ENCODE measurements at places on chromosomes 1 and 21.
A peak's percentile ranks its signal among the peaks of the same experiment; 100 is the strongest.

GRCh38 chr1:199132006-199132405 is 493.2 kb downstream of the PTPRC start:
- no peak for DNase-seq

GRCh38 chr1:152457561-152457960 is 43.5 kb upstream of the CRNN start:
- DNase-seq, result no peak

DNA sequence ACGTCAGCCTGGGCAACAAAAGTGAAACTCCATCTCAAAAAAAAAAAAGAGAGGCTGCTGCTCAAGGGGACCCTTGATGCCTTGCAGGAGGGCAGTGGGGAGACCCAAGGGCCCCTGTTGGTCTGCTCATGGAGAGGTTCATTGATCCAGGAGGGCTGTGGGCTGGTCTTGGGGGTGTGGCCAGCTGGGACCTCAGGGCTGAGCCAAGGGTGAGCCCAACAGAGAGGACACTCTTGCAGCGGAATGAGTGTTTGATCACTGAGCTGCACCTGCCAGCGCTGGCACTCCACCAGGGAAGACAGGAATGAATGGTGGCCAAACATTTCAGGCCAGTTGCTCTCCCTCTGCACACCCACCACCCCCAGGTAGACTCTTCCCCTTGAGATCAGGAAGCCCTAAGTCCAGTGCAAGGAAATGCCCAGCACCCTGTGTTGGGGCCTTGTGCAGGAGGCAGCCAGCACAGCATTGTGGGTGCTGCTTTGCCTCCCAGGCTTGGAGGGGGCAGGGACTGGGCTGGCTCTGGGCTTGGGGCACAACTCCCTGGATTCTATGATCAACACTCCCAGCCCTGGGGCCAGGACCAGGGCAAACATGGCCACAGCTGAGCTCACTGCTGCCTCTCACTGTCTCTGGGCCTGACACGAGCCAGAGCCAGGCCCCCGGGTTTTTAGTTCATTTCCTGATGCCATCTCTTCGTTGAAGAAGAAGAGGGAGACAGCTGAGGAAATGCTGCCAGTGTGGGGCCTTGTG is 50.7 kb downstream of the IRF2BP2 start:
- DNase-seq, result peak; percentile 35

GRCh38 chr1:55585402-55585792 is 370.2 kb upstream of the USP24 start:
- no peak for DNase-seq

DNA sequence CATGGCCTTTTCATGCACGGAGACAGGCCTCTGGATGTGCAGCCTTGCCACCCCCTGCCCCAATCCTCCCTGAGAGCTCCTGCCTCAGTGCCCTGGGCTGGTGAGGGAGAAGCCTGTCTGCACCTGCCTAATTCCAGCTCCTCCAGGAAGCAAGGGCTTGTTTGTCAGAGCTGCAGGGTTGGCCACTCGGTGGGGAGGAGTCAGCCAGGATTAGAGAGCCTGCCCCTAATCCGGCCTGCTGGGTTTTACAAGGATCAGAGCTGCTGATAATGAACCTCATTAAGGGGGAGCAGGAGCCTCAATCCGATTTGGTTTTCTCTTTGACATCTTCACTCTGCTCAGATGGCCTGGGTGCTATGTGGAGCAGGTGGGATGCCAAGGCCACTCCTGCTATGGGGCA is 31.9 kb upstream of the LHX4 start:
- DNase-seq, result no peak

- DNase-seq, result no peak
These were observed 26.3 kb downstream of the ZNF648 start for GRCh38 chr1:182035097-182035770.

DNA sequence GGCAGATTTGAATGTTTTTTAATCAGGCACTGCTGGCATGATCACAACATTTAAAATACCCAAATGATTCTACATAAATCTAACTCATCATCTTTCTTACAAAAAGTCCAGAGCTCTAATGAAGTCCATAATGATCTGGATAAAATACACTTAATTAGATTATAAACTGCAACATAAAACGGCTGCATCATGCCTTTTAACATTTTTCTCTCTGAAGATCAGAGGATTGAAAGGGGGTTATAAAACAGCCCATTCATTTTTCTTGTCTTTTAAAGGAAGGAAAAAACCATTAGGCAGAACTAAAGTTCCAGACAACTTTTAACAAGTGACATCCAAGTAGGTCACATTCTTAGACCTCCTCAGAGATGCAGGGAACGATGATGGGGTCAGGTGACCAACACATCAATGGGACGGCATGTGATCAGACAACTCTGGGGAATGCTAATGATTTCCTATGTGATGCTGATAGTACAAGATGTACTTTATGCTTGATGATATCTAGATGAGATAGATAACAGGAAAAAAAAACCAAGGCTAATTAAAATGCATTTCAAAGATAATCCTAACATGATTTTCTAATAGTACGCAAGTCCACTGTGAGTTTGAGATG is 455.1 kb downstream of the SMYD3 start:
- DNase-seq, result no peak

DNA sequence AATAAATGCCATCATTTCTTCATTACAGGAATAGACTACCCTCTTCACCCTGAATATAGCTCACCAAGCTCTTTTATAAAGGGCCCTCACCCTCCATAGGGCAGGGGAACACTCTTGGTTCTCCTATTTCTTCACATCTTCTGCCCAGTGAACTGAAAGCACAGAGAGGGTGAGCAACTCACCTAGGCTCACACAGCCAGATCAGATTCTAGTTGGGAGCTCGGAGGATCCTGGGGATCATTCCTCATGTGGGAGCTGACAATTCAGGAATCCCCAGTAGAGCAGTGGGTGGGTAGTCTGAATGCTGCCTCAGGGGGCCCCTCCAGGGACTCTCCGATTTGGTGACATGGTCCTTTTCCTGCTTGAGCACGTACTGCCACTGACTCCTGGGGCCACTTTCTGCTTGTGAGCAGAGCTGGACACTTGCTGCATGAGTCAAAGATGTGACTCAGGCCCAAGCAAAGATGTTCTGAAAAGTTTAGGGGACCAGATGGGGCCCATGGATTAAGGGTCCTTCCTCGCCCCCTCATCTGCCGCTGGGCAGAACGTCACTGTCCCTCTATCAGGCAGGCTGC is 63.7 kb upstream of the WNT4 start:
- no peak for DNase-seq

DNA sequence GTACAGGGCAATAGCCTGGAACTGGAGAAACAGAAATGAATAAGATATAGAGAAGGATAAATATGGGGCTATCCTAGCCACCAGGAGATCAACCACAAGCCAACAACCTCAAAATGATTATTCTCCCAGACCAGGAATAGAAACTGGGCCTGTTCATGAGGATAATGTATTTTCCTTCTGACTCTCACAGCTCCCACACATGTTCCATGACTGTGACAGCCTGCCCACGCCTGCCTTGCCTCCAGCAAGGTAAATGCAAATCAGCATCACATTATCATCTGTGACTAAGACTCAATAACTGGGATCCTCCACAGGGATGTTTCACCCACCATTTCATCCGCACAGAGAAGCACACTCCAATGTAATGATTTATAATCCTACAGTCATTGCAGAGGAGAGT is 3.3 kb downstream of the ENSA start:
- DNase-seq, result no peak

- DNase-seq, result no peak
These were observed 152.6 kb downstream of the ZC3H11B start for GRCh38 chr1:219460081-219460895.

GRCh38 chr1:212110617-212111016 is 75.1 kb downstream of the DTL start:
- DNase-seq, result no peak

DNA sequence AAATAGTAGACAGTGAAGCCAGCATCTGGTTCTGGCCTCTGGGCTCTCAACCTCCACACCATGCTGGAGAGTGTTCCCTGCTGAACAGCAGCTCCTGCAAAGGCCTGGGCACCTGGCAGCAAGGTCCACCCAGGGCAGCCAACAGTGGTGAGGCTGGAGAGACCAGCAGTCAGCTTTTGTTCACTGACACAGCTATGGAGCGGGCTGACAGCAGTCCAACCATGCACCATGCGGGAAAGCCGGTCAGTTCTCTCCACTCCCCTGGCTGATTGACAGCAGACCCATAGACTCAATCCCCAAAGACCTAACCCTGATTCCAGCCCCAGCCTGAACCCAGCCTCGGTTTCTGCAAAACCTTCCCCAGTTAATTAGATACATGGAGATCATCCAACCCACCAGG is 49.0 kb downstream of the KLHDC7A start:
- DNase-seq, result no peak

- no peak for DNase-seq
These were observed 110.4 kb downstream of the RERE start for GRCh38 chr1:8706995-8707396.

DNA sequence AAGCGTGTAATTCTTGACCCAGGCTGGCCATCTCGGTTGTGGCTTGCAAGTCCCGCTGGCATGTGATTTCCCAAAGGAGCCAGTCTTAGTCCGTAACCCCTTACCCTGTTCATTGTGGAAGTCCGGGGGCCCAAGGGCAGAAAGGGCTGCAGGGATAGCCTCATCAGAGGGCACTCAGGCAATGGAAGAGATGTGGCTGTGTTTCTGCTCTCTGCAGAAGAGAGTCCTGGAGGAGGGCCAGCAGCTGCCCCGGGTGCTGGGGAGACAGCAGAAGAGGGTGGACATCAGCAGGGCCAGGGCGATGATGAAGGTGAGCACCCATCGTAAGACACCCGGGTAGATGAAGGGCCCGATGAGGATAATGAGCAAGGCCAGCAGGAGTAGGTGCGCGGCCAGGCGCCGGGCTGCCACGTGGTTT is 830 bp downstream of the RNF186 start:
- DNase-seq, result no peak

DNA sequence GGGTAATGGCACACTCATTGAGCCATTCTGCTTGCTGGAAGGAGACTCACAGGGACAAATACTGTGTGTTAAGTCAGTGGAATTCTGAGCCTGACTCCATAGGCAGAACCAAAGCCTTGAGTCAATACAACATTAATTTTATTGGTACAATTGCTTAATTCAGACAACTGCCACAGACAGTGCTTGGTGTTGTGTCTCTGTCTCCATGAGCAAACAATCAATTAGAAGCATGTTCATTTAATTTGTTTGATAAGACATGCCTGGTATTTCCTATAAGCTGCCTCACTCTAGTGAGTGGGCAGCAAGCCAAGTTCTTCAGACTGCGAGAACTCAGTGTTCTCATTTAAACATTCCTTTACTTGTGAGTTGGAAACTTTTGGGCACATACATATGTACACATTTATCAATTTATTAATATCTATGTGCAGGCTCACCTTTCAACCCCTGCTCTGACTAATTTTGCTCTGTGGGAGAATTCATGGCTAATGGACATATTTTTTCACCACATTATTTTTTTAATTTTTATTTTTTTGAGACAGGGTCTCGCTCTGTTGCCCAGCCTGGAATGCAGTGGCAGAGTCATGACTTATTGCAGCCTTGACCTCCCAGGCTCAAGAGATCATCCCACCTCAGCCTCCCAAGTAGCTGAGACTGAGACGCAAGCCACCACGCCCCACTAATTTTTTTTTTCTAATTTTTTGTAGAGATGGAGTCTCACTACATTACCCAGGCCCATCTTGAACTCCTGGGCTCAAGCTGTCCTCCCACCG is 4.5 kb upstream of the SRSF10 start:
- DNase-seq, result no peak

DNA sequence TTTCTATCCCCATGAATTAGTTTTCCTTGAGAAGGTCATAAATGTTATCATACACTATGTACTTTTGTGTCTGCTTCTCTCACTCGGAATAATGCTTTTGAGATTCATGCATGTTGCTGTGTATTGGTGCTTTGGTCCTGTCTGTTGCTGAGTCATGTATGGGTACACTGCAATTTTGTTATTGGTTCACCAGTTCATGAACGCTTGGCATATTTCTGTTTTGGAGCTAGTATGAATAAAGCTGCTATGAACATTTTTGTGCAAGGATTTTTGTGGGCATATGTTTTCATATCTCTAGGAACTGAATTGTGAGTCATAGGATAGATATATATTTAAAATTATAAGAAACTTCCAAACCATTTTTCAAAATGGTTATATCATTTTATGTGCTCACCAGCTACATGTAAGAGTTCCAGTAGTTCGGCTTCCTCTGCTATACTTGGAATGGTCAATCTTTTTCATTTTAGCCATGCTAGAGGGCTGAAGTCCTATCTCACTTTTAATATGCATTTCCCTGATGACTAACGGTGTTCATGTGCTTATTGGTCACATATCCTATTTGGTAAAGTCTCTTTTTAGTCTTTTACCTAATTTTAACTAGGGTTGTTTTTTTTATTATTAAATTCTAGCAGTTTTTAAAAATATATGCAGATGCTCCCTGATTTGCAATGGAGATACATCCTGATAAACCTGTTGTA is 38.2 kb downstream of the ETS2 start:
- DNase-seq, result no peak

DNA sequence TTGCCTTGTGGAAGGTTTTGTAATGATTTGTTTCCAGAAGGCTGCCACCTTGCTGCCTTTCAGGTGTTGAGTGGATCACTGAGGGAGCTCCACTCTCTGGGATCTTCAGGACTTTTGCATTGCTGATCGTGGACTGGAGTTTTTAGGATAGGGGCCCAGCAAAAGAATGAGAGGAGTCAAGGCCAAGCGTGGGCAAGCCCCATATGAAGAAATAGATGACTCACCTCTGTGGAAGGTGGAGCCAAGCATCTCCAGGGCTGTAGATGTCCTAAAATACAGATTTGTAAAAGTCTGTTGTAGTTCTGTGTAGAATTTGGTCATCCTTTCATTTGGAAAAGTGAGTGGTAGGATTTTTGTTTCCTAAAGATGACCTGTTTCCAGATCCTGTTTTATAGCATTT is 67.0 kb downstream of the ST3GAL3 start:
- DNase-seq, result no peak

- no peak for DNase-seq
These were observed 12.8 kb upstream of the NRIP1 start for GRCh38 chr21:15077529-15078145.

DNA sequence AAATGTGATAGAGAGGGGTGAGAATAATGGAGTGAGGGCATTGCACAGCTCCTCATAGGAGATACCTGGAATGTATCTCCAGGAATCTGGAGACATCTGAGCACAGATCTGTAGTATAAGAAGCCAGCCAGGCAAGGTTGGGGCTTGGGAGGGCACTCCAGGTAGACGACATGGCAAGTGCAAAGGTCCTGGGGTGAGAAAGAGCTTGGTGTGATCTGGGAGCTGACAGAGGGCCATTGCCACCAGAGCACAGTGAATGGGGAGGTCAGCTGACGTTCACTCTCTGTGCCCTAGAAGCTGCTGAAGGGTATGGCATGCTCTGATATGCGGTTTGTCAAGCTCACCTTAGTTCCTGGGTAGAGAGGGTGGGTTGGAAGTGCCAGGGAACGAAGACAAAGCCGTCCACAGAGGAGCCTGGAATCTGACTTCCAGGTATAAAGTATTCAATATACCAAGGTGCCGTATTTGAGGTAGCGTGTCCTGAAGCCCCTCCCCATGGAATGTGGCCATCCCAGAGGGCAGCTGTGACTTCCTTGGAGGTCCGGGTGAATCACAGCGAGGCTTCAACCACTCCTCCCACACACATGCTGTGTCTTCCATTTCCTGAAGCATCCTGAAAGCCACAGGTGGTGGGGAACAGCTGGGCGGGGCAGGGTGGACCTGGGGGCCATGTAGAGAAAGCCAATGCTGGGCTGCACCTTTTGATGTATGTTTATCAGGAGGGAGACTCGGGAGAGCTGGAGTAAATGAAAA is 182.7 kb upstream of the KLHDC7A start:
- DNase-seq, result no peak

GRCh38 chr1:153688276-153688675 is 9.8 kb downstream of the NPR1 start:
- DNase-seq, result no peak
